NK-92 treated with Interleukin-12 subunit alpha and Interleukin-12 subunit beta, amount 100 ng/mL, for 24 hours (cell line): ENCODE measurements at places on chromosomes 2 and 18.

- DNase-seq, result peak; percentile 41
These were observed 36.0 kb upstream of the CD207 start for GRCh38 chr2:70871398-70872211.

DNA sequence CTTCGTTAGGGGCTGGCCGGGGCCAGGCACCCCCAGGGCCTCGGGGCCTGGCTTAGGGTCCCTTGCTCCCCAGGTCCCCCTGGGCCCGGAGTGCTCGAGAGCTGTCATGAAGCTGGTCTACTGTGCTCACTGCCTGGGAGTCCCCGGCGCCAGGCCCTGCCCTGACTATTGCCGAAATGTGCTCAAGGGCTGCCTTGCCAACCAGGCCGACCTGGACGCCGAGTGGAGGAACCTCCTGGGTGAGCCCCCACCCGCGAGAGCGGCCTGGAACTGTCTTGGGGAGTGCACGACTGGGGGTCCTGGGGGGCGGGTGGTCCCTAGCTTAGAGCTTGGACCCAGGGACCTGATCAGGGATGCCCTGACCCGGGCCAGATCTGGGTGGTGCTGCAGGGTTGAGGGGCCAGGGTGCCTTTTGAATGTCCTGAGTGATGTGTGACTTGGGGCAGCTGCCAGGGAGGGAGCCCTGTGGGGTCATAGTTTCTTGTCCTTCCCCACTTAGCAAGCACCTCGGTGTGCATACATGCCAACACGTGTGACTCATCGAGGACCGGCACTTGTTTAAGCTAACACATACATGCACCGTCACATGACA is 27.9 kb downstream of the GPC1 start:
- no peak for DNase-seq

DNA sequence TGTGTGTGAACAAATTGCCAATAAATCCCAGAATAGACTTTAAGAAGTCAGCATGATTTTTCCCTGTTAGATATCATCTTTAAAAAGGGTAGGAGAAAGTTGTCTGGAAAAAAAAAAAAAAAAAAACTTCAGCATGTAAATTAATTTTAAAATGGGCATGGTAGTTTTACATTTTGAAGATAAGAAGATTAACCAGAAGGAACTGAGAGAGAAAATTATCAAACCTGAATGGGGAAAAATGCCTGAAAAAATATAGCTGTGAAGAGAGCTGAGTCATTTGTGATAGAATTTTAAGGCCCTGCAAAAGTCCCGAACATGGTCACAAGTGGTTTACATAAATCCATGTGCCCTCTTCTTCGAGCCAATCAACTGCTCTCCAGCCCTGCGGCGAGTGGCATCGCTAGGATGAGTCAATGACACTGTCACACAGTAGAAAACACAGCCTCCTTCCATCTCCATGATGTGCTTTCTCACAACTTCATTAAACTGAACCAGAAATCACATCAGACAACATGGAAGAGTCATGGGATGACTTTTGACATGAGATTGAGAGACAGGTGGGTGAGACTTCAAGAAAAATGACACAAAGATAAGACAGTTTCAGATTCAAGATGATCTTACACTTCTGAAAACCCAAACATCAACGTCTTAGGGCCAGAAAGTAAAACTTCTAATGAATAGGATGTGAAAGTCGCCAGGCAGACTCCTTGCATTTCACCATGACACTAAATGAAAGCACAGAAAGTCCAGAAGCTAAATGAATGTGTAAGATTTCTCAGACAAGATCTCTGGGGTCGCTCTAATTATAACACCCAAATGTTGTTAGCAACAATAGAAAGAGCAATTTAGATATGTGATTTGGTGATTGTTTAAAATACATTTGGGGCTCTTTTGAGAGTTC is 273.0 kb upstream of the ID2 start:
- DNase-seq, result peak; percentile 11

DNA sequence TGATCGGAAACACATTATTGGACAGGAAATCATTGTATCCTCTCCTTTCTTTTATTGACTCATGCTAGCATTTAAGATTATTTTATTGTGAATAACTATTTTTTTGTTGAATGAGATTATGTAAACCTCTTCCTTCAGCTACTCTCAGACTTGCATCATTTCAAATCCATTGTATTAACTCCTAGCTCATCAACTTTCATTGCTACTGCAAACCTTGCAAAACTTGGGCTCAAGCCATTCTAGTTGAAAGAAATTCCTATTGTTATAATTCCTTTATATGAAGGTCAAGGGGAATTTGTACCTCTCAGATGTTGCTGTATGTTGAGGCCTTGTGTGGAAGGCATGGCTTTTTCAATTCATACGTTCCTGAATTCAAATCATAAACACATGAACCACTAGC is 1764.6 kb downstream of the SUCLG1 start:
- no peak for DNase-seq

GRCh38 chr2:133885847-133886246 is 317.6 kb upstream of the NCKAP5 start:
- no peak for DNase-seq

DNA sequence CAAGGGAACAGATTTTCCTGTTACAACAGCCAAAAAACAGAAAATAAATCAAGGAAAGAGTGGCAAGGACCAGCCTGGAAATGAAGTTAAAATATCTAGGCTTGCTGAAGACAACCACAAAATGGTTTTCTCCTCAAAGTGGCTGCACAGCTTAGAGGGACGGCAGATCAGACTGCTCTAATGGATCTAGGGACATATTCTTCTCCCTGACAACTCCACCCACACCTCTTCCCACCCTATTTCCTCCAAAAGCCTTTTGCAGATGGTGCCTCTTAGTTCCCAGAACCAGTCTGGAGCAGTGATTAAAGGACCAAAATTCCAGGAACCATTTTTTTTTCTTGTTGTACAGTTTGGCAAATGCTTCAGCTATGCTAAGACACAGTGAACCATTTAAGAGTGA is 220.2 kb upstream of the SIX2 start:
- DNase-seq, result no peak

DNA sequence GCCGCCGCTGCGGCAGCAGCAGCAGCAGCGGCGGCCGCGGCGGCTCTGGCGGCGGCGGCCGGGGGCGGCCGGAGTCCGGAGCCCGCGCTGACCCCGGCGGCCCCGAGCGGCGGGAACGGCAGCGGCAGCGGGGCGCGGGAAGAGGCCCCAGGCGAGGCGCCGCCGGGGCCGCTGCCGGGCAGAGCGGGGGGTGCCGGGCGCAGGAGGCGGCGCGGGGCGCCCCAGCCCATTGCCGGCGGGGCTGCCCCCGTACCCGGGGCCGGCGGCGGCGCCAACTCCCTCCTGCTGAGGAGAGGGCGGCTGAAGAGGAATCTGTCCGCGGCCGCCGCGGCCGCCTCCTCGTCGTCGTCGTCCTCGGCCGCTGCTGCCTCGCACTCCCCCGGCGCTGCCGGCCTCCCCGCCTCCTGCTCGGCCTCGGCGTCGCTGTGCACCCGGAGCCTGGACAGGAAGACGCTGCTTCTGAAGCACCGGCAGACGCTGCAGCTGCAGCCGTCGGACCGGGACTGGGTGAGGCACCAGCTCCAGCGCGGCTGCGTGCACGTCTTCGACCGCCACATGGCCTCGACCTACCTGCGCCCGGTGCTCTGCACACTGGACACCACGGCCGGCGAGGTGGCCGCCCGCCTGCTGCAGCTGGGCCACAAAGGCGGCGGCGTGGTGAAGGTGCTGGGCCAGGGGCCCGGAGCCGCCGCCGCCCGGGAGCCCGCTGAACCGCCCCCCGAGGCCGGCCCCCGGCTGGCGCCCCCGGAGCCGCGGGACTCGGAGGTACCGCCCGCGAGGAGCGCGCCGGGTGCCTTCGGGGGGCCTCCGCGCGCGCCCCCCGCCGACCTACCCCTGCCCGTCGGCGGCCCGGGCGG is 646 bp downstream of the PHLPP1 start:
- DNase-seq, result peak; percentile 44

GRCh38 chr2:227308784-227309183 is 16.3 kb upstream of the MFF start:
- DNase-seq, result no peak

DNA sequence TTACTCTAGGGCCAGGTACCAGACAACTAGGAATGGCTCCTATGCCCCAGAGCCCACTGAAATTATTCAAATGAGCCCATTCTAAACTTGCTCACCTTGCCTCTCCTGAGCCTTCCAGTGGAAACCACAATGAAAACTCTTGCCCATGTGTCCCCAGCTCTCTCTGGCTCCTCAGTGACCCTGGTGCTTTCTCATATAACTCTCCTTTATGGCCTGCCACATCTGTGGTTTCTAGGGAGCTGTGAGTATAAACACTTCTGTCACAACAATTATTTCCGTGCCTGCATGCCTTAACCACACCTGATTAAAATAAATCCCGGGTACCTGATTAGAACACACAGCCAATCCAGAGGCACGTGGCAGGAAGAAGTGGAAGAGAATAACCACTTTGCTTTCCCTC is 333.0 kb upstream of the SPRED2 start:
- no peak for DNase-seq

GRCh38 chr2:187920511-187920910 is 366.3 kb upstream of the TFPI start:
- DNase-seq, result no peak

DNA sequence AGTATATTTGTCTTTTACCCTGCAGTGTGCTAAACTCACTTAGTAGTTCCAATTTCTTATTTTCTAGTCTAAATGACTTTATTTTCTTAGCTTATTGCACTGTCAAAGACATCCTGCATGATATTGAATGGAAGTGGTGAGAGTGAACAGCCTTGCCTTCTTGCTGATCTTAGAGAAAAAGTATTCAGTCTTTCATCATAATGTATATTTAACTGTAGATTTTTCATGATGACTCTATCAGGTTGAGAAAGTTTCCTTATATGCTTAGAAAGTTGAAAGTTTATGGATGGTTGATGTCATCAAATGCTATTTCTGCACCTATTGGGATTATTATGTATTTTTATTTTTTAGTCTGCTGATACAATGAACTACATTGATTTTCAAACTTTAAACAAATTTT is 21.3 kb upstream of the COL3A1 start:
- no peak for DNase-seq

DNA sequence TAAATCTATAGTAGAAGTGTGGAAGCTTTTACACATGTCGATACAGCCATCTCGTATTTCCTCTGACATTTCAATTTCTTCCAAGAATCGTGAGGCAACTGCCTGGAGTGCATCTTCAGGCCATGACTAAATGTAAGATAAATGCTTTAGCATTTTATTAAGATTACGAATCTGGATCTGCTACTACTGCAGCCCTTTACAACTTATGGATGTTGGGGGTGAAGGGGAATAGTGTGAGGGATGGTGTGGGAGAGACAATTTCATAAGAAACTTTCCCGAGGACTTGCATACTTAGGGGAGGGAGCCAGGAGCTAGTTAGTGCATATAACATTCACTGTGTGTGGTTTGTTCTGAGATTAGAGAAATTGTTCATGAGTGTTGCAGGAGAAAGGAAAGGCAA is 204.8 kb downstream of the SLC39A10 start:
- no peak for DNase-seq

DNA sequence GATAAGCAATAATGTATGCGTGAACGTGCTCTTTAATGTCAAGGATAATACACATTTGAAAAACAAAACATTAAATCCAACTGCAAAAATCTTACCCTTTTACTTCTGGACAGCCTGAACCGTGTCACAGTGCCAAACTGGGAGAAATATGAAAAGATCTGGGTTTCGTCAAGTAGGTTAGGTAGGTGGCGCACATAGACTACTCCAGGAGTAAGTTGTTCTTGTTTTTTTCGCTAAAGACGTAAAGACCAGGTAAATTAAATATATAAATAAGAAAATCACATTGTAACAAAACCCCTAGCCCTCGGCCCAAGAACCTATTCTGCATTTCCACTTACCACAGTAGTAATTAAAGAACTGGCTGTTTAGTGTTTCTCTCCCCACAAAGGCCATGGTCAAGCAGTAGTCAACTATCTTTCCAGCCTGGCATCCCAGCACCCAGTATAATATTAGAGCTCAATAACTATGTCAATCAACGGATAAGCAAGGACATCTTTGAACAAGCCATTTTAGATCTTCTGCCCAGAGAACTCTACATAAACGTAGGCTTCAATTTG is 1.1 kb downstream of the NIFK start:
- DNase-seq, result no peak

GRCh38 chr2:74984947-74985637 is 26.6 kb downstream of the POLE4 start:
- no peak for DNase-seq

DNA sequence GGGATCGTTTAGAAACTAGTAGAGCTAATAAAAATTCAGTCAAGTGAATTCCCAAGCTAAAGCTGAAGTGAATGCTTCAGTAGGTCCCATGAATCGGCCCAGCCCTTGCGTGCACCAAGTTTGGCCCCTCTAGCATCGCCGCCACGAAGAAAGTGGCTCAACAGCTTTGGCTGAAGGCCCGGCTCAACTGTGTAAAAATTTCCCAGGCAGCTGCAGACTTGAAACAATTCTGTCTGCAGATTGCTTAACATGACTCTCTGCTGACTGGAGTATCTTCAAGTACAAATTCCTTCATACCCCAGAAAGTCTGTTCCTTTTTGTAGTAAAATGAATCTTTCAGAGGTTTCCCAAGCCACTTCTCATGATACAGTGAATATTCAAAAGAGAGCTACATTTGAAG is 32.7 kb downstream of the ALMS1 start:
- DNase-seq, result no peak

- no peak for DNase-seq
These were observed 106.8 kb upstream of the ZFP36L2 start for GRCh38 chr2:43333101-43333655.

DNA sequence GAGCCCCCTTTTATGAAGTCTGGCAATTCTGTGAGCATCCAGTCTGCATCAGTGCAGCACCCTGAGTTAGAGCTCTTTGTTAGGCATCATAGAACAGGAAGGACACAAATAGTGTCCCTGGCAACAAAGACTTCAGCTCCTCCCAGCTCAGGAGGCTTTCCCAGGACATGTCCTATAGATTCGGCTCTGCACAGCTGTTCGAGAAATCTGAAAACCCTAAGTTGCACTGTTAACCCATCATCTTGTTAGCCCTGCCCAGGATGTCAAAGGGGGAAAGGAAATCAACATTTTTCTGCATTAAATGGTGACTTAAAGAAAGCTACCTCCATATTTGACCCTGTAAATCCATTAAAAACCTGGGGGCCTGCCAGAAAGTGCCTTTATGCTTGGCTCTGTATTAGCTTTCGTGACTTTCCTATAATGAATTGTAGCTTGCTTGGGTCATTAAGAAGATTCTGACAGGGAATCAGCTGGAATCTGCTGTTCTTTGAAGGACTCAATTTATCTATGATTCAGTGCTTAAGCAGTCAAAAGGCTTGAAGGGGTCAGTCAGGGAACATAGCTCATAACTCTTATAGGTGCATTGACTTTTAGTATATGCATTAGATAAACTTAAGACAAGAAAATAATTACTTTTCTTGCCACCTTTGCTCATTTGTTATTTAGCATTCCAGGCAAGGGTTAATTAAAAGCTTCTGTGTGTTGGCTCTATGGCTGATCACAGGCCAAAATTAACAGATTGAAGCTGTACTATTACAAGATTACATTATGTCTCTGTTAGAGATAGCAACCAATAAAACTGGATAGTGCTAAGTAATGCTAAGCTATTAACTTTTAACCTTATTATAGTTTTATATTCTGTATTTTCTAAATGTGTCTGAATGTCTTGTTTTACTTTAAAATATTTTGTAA is 20.6 kb downstream of the ERMN start:
- DNase-seq, result no peak

- DNase-seq, result no peak
These were observed 24.2 kb upstream of the RHOB start for GRCh38 chr2:20422402-20423271.

- DNase-seq, result no peak
These were observed 589.6 kb upstream of the KLHL29 start for GRCh38 chr2:22795287-22795866.
